ENCODE measurements at places on chromosomes 4 and X.
A peak's percentile ranks its signal among the peaks of the same experiment; 100 is the strongest.

GRCh38 chr4:102620697-102621497 is 119.7 kb downstream of the NFKB1 start:
- DNase-seq, result peak; percentile 71

DNA sequence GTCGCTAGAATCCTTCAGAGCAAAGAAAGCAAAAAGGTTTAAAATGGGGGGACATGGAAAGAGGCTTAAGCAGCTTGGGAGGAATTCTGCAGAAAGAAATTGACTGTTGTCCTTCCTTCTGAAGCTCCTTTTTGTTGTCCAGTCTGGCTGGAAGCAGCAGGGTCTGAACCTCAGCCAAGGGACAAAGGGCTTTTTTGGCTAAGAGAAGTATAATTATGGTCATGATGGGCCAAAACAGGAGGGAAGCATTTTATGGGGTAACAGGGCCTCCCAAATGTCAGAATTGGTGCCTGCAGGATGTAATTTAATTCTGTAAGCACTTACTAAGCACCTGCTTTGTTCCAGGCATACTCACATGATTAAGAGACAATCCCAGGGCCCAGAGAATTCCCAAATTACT is 74.2 kb upstream of the CPEB2 start:
- DNase-seq, result no peak

DNA sequence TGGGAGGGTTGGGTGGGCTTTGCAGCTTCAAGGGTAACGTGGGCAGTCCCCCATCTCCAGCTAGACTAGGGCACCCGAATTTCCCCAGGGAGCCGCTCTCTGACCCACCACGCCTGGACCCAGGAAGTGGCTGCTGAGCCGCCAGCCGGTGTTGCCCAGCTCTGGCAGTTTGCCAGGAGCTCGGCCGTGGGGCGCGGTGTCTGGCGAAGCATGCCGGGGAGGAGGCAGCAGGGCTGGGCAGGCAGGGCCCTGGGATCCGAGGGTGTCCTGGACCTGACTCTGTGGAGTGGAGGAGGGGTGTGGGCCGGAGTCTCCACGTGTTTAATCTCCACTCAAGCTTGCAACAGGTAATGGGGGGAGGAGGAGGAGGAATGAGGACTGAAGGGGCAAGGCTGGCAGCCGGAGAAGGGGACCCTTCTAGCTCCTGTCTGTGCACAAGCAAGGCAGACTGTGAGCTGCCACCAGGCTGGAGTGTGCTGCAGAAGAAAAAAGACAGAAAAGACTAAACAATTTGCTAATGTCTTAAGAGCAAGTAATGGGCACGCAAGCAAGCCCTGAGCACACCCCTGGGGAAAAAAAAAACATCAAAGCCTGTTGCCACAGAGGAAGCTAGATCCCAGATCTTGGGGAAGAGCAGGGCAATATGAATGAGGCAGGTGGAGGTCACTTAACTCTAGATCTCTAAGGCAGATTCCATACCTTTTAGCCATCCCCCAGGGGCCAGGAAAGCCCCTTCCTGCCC is 2.4 kb downstream of the LONRF3 start:
- DNase-seq, result peak; percentile 17

GRCh38 chr4:25882226-25882625 is 19.4 kb upstream of the SEL1L3 start:
- DNase-seq, result no peak

DNA sequence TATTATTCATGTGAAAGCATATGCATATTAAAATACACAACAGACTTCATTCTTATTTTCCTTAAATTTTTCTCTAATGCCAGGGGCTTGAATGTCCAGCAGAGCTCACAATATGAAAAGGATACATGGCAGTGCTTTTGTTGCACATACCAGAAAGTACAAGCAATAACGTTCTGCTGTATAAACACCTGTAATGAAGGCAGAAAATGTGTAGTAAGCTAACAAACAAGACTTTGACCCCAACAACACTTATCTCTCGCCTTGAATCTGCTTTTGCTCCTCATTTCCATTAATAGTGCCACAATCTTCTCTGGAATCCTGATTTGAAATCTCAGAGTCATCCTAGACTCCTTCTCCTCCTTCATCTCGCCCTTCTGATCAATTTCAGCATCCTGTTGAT is 687.3 kb downstream of the IL1RAPL1 start:
- DNase-seq, result no peak
